ENCODE measurements at places on chromosomes 4 and X.

DNA sequence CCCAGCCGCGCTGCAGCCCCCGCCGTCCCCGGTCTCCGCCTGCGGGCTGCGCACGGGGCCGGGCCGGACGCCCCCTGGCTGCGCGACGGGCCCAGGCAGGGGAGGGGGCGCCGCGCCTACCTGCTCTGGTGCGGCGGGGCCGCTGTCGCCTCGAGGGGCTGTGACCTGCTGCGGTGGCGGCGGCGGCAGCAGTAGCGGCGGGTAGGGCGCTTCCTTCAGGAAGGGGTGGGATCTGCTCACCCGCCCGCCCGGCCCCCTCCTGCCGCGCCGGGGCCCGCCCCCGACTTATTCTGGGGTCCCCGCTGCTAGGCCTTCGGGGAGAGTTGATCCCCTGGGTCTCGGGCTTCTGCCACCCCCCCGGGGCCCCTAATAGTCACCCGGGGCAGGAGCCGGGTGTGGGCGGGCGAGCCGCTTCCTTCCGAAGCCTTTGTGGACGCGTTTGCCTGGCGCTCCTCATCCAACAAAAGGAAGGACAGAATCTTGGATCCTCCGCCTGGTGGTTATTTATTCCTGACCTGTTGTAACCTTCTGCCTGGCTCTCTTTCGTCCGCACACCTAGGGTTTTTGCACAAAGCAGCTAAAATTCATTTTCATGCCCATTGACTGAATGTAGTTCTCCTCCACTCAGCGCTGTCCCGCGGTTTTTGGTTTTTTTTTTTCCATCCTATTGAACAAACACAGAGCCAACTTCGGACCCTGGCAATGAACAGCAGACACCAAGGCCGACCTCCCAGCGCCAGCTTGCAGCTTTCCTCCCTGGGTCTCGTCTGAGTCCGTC lies at the start of gene TMEM150C:
TMEM150C (minus strand) TSS at position 203 of the 778 bp plus-strand sequence. CDS start 57,331 bp downstream, outside the sequence.
- DNase-seq = peak; percentile 84

DNA sequence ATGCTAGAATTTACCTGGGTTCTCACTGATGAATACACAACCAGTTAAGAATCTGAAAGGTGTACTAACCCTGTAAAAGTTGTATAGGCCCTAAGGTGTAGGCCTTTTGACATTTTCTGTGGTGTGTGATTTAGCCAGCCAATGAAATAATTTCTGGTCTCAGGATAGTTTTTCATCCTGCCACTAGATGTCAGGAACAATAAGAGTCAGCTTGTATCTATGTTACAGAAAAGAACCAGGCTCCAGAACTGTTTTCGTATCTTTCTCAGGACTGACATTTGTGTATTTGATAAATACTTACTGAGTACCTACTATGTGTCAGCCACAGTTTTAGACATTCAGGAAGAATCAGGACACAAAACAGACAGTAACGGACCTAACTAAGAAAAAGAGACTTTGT lies 673.6 kb upstream of the TENM3 start:
- no peak for DNase-seq

- DNase-seq = peak; percentile 99
These were observed 4.7 kb upstream of the S100P start for GRCh38 chr4:6688879-6689505.

DNA sequence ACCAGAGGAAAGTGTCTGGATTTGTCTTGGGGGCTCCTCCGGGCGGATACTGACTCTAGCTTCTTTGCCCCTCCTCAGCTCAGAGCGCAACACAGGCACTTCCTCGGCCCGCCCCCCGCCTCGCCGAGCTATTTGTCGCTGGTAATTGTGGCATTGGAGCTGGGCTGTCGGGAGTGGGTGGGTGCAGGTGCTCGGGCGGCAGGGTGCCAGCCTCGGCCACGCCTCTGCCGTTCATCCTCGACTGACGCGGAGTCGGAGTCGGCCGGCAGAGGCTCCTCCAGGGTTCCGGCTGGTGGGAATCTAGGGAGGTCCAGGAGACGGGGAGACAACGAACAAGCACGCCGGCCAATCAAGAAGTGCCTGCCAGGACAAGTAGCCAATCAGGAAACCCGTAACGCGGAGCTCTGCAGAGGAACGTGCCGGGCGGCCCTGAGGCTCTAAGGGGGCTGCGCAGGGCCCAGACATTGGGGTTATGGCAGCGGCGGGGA lies 3.9 kb upstream of the SYN1 start:
- DNase-seq = peak; percentile 90

DNA sequence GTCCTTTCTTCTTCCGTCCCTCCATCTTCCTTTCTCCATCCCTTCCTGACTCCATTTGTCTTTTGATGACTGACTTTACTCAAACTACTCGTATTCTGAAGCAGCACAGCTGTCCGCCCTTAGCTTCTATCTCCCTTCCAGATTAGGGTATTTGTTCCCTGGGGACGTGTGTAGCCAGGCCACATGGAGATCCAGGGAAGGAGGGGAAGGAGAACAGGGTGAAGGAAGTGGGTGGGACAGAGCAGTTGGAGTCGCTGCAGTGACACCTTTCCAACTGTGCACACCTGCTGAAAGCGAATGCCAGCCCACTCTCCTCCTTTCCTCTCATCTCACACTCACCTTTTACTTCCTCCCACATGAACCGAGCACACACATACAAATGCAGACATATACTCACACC lies 323.8 kb downstream of the DCTD start:
- DNase-seq = no peak

- peak; percentile 81 for DNase-seq
These were observed 581 bp downstream of the UBE2K start for GRCh38 chr4:39698424-39699009.

GRCh38 chr4:94032754-94033153 lies 174.9 kb upstream of the SMARCAD1 start:
- peak; percentile 70 for DNase-seq

DNA sequence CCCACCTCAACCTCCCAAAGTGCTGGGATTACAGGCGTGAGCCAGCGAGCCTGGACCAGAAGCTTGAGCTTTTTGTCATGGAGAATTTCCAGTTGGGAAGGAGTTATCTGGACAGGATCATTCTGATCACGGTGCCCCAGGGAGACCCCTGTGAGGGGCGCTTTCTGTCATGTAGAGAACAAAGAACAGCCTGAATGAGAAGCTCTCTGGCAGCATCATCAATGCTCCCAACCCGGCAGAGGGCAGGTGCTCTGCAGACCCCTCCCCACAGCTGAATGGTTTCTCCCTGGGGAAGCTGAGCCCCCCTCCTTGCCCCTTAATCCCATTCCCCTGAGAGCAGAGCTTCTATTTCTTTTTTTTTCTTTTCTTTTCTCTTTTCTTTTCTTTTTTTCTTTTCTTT lies 7.3 kb upstream of the CSF2RA start:
- no peak for DNase-seq

GRCh38 chr4:3436798-3437581 lies 4.8 kb upstream of the HGFAC start:
- no peak for DNase-seq

GRCh38 chr4:174387143-174387542 lies 103.4 kb downstream of the CEP44 start:
- no peak for DNase-seq

DNA sequence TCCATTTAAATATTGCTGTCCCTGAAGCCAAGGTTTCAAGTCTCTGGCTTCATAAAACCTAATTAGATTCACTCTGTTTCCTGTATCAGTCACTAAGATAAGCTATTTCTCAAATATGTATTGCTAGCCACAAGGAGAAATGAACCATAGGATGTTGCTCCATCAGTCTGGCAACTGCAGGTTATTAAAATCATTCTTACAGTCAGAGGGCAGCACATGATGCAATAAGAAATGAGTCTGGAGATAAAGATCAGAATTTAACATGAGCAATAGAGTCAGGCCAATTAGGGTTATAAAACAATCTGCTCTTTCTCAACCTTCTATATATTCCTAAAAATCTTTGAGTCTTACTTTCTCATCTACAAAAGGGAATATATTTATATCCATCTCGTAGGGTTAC lies 7.2 kb downstream of the PRKG2 start:
- no peak for DNase-seq

- no peak for DNase-seq
These were observed 99.5 kb downstream of the CXXC4 start for GRCh38 chr4:104395168-104395614.

DNA sequence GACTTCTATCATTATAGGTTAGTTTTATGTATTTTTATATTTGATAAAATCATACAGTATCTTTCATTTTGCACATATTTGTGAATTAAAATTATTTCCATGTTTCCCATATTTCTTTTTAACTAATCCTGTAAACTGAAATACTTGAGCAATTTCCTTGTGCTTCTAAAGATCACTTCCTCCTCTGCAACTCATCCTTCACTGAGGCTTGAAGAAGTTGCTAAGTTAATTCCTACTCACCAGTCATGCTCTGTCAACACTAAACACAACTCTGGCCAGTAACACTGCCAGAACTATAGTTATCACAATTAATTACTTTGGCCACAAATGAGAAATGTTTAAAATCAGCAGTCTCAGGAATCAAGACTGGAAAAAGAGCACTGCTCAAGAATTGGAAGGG lies 6.7 kb downstream of the SPATA4 start:
- no peak for DNase-seq

GRCh38 chr4:88230969-88231771 lies 53.2 kb downstream of the PPM1K start:
- DNase-seq = no peak

GRCh38 chr4:68732653-68733466 lies 62.4 kb upstream of the UGT2B15 start:
- no peak for DNase-seq

GRCh38 chrX:108399418-108400165 lies 38.6 kb downstream of the COL4A6 start:
- DNase-seq = no peak

- peak; percentile 82 for DNase-seq
These were observed at the start of gene SLC34A2 for GRCh38 chr4:25654971-25655963. SLC34A2 (plus strand) TSS chr4:25655851; CDS start chr4:25662501, 6,650 bp downstream.

DNA sequence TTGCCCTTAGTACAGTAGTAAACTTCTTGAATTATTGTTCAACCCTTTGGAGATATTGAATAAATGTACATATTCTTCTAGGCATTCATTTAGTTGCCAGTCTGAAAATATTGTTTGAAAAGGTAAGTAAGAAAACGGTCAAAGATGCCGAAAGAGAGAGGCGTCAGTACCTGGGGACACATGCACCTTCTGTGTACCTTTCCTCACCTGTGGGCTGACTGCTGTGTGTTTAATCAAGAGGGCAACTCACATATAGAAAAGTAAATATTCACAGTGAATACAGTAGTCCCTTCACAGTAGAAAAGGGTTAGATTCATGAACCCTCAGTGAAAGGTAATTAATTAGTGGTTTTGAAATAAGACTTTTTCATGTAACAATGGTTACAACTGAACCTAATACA lies 6.9 kb downstream of the ANXA10 start:
- no peak for DNase-seq

DNA sequence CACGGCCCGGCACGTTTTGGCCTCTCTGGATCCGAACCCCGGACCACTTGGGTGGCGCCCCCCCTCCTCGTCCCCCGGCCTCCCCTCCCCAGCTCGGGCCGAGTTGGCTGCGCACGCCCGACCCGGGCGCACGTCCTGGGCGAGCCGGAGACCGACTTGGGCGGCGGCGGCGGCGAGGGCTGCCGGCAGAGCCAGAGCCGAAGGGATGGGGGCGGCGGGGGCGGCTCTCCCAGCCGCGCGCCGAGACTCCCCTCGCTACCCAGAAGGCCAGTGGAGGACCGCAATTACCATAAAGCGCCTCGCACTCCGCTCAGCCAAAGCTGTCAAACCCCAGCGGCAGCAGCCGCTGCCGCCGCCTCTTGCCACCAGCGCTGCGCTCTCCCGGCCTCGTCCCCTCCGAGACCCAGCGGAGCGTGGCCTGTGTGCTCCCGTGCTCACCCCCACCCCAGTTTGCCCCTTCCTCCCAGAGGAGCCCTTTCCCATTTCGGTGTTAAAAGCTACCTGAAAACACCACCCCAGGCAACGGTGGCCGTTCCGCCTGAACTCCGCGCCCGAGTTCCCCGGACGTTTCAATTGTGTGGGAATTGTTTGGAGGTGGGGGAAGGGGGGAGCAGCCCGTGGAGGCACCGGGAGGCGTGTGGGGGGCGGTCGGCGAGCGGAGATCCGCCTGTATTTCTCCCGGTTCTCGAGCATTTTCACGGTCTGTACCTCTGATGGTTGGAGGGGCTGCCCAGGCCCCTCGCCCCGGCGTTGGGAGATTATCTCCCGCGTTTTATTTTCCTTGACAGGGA lies 701 bp upstream of the BCOR start:
- DNase-seq = peak; percentile 84

GRCh38 chr4:128076464-128076863 lies 15.4 kb downstream of the LARP1B start:
- no peak for DNase-seq

GRCh38 chr4:102301167-102301566 lies 44.1 kb downstream of the SLC39A8 start:
- DNase-seq = no peak

- DNase-seq = no peak
These were observed 108.4 kb upstream of the ZCCHC13 start for GRCh38 chrX:74195605-74196004.

DNA sequence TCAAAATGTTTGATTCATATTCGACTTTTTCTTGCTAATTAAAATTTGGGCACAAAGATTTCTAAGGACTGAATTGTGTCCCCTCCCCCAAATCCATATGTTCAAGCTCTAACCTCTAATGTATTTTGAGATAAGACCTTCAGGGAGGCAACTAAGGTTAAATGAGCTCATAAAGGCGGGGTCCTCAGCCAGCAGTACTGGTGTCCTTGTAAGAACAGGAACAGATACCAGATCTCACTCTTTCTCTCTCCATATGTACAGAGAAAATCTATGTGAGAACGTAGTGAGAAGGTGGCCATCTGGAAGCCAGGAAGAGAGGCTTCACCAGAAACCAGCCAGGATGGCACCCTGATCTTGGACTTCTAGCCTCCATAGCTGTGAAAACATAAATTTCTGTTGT lies 116.9 kb downstream of the VEGFC start:
- no peak for DNase-seq

DNA sequence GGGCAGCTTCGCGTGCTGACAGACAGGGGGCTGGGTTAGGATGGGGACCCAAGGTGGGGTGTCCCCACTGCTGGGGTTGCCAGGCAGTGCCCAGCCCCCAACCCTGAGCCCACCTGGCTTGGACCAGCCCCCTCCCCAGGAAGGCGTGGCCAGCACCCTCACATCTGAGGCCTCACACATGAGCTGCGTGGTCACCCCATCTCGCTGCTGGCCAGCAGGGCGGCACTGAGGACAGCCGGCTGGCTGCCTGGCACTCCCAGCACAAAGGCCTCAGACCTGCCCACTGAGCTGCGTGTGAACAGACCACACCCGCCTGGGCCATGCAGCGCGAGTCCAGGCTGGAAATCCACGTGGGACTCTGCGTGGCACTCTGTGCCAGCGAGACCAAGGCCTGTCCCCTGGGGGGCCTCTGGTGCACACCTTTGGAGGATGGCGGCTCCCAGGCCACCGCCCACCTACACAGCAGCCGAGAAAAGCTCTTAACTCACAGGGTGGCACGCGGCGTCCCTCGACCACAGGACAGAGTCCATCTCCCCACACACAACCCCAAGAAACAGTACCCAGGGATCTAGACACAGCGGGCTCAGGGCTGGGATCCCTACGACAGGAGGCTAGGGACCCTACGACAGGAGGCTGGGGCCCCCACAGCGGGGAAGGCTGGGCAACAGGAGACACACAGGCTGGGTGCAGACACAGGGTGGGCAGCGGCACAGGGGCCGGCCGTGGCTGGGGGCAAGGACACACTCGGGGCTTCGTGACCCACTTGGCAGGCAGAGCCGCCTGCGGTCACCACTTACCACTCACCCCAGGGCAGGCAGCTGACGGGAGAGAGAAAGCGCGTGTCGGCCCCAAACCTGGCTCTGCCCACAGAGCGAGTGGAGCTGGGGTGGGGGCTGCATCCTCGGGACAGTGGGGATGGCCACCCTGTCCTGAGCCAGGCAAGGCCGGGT lies 9.8 kb downstream of the DGKQ start:
- no peak for DNase-seq

- DNase-seq = no peak
These were observed 52.1 kb downstream of the TSC22D3 start for GRCh38 chrX:107723511-107723910.

Measured in islet precursor cell (in vitro differentiated cells).